ENCODE measurements at places on chromosomes 2 and 18. TPM values are rescaled to one million over a fixed set of nuclear protein-coding genes. Genes with fewer than 3 reads are reported as not detected.

GRCh38 chr2:160394153-160394552 is 99.5 kb downstream of the RBMS1 start:
- DNase-seq: no peak

DNA sequence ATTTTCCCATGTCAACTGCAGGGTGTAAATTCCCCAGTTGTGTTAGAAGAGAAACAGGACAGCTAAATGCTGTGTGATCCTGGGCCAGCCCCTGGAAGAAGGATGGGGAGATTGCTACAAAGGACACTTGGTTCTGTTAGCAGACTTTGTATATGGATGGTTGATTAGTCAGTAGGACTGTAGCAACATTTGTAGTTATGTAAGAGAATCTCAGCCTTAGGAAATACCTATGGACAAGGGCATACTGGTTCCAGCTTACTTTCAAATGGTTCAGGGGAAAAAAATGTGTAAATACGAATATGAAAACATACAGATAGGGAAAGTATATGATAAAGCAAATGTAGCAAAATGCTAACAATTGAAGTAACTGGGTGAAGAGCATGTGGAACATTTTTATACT is 47.6 kb downstream of the GNAL start:
- no peak for DNase-seq

- no peak for DNase-seq
These were observed 34.9 kb upstream of the CD302 start for GRCh38 chr2:159832858-159833257.

GRCh38 chr2:23453836-23454460 is 69.0 kb downstream of the KLHL29 start:
- DNase-seq: no peak

DNA sequence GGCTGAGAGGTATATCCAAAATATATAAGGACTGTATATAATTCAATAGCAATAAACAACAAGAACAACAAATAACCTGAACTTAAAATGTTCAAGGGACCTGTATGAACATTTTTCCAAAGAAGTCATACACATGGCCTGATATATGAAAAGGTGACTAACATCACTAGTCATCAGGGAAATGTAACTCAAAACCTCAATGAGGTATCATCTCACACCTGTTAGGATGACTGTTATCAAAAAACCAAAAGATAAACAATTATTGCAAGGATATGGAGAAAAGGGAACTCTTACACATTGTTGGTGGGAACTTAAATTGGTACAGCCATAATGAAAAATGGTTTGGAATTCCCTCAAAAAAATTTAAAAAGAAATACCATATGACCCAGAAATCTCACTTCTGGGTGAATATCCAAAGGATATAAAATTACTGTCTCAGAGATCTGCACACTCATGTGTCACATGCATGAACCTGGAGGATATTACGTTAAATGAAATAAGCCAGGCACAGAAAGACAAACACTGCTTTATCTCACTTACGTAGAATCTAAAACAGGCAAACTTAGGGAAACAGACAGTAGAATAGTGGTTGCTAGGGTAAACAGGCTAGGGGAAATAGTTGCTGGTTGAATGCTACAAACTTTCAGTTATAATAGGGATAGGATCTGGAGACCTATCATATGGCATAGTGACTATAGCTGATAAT is 334.5 kb upstream of the MMADHC start:
- no peak for DNase-seq

GRCh38 chr2:224523626-224524577 is 61.3 kb downstream of the CUL3 start:
- no peak for DNase-seq

DNA sequence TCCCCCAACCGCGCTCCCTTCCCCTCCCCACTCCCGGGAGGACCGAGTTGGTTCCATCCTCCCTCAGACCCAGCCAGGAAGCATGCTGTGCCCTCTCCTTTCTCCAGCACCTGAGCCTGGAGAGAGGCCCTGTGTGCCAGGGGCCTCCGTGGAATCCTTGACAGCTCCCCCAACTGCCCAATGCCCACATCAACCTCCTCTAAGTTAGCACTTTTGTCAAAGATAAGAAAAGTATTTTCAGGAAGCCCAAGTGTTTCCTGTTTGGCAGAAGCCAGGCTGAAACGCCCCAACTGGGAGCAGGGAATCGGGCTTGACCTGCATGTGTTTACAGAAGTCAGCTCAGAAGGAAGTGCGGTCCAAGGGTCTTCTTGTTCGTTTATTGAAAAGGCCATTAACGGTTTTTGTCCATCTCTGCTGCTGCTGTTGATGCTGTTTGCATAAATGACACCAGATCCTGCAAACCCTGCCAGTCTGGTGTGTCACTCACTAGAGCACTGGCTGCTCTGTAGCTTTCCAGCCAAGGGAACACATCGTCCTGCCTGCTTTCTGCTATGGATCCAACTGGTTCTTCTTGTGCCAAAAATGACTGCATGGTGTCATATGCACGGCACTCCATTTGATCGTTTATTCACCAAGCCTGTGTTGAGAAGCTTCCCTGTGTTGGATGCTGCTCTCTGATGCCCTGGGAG is 35.4 kb upstream of the COL6A3 start:
- peak; percentile 75 for DNase-seq

DNA sequence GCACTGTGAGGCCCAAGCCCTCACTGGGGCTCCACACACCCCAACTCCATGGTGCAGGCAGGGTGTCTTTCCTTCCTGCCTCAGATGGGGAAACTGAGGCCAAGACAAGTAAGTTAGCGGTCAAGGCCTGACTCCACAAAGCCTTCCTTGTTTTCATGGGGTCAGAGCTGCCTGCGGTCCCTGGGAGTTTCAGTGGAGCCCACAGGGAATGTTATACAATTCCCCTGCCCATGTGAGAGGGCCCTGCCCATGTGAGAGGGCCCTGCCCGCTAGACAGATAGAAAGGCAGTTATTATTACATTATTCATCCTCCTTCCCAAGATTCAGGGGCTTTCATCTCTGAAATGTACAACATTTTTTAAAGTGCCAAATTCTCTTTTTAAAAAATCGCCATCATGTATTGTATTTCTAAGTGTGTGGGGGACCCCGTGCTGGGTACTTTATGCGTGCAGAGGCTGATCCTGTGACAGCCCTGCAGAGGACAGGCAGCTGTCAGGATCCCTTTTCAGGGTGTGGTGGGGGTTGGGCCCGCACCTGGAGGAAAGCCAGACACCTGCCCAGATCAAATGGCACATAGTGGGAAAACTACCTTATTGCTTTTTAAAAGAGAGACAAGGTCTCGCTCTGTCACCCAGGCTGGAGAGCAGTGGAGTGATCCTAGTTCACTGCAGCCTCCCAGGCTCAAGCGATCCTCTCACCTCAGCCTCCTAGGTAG is 23.4 kb downstream of the FBLN7 start:
- DNase-seq: no peak

- DNase-seq: no peak
These were observed 58.0 kb upstream of the CAPN13 start for GRCh38 chr2:30865243-30865642.

DNA sequence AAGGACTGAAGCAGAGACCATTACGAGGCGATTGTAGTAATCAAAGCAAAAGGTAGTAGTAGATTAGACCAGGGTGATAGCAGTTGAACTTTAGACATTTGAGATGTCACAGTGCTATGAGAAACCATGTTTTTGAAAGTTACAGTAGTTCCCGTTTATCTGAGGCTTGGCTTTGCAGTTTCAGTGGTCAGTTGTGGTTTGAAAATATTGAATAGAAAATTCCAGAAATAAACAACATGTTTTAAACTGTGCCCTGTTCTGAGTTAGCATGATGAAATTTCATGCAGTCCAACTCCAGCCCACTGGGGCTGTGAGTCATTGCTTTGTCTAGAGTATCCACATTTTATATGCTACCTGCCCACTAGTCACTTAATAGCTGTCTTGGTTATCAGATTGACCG is 47.5 kb downstream of the ZNF638 start:
- DNase-seq: no peak

- no peak for DNase-seq
These were observed 361.4 kb downstream of the LNPK start for GRCh38 chr2:175640655-175641054.

DNA sequence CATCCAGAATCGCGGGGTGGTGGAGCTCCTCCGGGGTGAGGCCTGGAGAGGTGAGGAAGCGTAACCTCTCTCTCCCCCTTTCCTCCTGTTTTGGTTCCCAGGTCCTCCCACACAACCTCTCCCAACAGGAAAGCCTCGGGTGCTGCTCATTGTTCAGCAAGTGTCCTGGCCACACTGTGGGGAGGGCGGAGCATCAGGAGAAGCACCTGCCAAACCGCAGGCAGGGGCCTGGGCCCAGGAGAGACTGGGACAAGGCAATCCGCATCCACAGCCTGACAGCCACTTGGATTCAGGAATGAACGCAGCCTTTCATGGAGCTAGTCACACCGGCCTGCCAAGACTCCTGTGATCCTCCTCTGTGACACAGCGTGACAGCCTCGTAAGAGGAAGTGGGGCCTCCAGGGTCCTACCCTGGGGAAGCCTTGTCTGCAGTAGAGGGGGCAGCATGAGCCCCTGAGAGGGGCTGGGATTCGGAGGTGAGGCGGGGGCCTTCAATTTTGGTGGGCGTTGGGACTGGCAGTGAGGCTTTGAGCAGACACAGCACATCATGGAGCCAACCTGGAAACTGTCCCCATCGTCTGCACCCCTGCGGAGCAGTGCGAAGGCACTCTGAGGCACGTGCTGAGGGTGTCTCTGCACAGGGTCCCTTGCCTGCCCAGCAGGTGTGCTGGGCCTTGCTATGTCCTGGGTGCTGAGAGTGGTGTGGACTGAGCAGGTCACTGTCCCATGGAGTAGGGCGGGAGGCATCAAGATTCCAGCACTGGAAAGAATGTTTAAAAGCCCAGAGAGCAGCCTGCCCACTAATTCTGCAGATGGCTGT is 62.2 kb downstream of the EDAR start:
- no peak for DNase-seq

GRCh38 chr18:12658426-12659138 is 675 bp upstream of the SPIRE1 start:
- DNase-seq: no peak

DNA sequence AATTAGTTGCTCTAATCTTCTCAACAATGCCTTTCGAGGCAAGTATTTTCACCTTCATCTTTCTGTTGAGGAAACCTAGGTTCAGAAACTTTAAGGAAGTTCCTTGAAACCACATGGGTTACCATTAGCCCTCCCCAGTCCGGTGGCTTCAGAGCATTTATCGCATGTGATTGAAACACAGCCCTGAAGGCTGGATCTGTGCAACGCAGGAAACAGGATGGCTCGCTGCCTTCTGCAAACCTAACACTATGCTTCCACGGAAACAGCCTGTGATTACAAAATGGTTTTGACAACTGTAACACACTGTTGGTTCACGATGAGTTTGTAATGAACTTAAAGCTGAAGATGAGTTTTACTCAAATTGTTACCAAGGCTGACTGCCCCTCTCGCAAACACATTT is 68.5 kb downstream of the EPB41L3 start:
- DNase-seq: no peak

GRCh38 chr2:95020275-95021022 is 5.1 kb upstream of the MAL start:
- DNase-seq: no peak

DNA sequence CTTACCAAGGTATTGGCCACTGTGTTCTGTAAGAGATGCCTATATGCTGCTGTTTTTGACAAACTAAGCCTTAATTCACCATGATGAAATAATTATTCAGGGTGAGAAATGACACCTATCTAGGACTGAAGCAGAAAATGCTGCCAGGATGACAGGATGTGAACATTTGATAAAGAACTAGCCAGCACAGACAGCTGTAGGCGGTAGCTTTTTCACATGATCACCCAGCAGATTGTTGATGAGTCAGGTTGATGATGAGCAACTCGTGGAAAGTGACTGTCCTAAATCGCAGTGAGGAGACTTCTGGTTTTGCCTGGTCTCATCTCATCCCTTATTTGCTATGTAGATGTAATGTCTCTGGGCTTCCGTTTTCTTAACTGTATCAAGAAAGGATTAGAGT is 144.1 kb downstream of the PRPF40A start:
- no peak for DNase-seq

EPAS1 gene
- polyA plus RNA-seq: 217 TPM

WNT10A gene
- not detected for polyA plus RNA-seq

CYTIP gene
- 1.9 TPM for polyA plus RNA-seq

PRSS56 gene
- not detected for polyA plus RNA-seq

EFEMP1 gene
- 111 TPM for polyA plus RNA-seq

IL18RAP gene
- 1.6 TPM for polyA plus RNA-seq

IL1RL2 gene
- polyA plus RNA-seq: 1.8 TPM

AKAIN1 gene
- polyA plus RNA-seq: not detected

TCF23 gene
- polyA plus RNA-seq: 0.12 TPM
